Activated CD4-positive, alpha-beta T cell treated with anti-CD3 and anti-CD28 coated beads for 48 hours (primary cell): ENCODE measurements at places on chromosomes 5 and 9.

DNA sequence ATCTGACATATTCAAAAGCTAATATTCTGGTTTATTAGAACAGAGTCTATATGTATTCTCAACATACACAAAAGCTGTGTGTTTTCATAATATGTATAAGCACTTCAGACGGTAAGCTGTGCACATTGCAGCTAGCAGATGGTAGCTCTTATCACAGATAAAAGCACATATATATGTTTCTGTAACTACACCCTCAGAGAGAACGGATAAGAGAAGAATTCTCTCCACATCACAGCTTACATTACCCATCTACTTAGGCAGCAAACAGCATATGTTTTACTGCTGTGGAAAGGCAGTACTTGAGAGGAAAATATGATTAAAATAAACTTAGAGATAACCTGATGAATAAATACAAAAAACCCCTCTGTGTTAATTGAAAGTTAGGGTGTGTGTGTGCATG, 450.9 kb upstream of the ZNF608 start:
- DNase-seq: no peak

GRCh38 chr9:100294341-100294740, 58.4 kb downstream of the TEX10 start:
- no peak for DNase-seq

- no peak for DNase-seq
Observed at GRCh38 chr5:31534527-31535046, 2.5 kb downstream of the C5orf22 start.

DNA sequence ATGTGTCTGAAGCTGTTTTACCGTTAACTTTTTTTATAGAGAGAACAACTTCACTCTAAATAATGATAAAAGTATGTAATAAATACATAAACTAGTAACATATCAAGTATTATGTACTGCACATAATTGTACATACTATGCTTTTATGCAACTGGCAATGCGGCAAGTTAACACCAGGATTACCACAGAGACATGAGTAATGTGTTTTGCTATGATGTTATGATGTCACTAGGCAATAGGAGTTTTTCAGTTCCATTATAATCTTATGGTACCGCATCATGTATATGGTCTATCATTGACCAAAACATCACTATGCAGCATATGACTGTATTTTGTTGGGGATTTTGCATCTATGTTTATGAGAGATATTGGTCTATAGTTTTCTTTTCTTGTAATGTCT, 326.4 kb upstream of the TARS1 start:
- no peak for DNase-seq

- DNase-seq: no peak
Observed at GRCh38 chr5:78597068-78597973, 51.3 kb downstream of the LHFPL2 start.

DNA sequence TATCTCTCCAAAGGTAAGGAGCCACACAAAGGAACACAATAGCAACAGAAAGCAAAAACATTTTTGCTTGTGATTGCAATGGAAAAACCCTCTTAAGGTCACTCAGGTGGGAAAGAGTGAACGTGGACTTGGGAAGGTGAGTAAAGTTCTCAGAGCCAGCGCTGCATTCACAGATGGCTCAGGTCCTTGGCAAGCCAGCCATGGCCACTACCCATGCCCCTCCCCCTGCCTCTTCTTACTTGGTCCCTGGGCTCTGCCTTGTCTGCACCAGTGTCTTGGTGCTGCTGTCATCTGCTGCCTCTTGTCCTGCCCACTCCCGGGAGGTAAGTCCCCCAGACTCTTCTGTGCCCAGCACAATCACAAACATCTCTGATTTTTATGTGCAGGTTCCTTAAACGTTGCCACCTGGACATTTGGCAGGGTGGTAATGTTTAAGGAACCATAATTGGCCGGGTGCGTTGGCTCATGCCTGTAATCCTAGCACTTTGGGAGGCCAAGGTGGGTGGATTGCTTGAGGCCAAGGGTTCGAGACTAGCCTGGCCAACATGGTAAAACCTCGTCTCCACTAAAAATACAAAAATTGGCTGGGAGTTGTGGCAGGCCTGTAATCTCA, 74.6 kb downstream of the FEM1C start:
- no peak for DNase-seq

DNA sequence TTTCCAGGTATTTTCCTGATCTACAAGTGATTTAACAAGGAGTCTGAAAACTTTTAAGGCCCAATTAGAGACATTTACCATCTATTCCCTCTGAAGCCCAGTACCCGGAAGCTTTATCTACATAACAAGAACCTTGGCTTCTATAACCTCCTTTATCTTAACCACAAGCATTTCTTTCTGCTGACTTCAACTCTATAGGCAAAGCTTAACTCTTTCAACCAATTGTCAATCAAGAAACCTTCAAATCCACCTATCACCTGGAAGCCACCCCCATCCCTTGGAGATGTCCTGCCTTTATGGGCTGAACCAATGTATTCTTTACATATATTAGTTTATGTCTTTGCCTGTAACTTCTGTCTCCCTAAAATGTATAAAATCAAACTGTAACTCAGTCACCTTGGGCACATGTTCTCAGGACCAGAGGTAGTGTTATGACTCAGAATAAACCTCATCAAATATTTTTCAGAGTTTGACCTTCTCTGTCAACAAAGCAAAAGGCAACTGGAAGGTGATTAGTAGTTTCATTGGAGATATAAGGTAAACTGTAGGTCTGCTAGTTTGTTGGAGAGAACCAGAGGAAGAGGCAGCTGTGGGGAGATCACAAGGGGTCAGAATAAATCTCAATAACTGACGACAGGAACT, 13.0 kb upstream of the RIMOC1 start:
- no peak for DNase-seq

DNA sequence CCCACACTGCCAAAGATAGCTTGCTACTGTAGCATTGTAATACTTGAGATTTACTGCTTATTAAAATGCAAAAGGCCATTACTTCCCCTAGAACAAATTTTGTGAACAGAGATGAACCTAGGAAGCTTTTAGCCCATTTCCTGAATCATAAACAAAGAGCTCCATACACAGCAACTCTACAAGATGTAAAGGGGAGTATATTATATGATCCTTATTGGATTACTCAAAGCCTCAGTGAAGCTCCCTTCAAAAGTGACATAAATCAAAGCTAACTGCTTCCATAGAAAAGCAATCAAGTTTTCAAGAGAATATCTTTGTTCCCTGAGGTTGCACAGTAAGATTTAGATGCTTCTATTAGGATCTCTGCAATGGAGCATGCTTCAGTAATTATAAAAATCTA, 629.8 kb downstream of the EFNA5 start:
- no peak for DNase-seq

- DNase-seq: no peak
Observed at GRCh38 chr9:83491995-83492394, 46.2 kb downstream of the FRMD3 start.

- no peak for DNase-seq
Observed at GRCh38 chr5:168269937-168270330, 21.5 kb upstream of the WWC1 start.

GRCh38 chr9:34742710-34743109, 32.8 kb upstream of the CCL21 start:
- DNase-seq: no peak

DNA sequence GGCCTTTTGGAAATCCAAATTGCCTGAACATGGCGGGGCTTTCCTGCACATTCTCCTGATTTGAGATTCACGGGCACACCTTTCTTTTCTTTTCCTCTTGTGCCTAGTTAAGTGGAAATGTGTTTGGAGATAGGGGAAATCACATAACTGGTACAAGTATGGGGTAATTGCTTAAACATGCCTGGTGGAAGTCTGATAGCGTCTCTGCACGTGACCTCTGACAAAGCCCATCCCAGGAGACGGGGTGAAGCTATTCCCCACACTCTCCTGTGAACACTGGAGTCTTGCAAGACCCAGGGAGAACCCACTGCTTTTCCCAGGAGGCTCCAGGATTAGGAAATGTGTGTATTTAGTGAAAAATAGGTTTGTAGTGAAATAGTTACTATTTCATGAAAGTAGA, 2.9 kb upstream of the REEP2 start:
- no peak for DNase-seq

- DNase-seq: no peak
Observed at GRCh38 chr5:31738199-31738598, 99.3 kb downstream of the PDZD2 start.

DNA sequence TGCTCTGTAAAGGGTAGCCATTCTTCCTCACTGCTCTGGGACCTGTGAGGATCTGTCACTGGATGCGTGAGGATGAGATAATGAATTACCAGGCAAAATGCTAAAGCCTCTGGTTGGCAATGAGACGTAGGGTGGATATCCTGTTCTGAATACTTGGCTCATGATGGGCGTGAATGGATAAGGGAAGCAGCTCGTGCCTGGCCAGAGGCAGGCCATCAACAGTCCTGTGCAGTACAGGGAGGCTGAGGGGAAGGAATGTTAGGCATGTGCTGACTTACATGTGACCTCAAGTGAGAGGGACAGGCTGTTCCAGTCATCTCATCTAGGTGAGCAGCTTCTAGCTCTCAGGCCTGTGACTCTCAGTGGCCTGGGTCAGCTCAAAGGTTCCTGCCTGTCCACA, 172.8 kb downstream of the CARTPT start:
- DNase-seq: no peak

- DNase-seq: no peak
Observed at GRCh38 chr5:148469501-148469935, 85.8 kb downstream of the FBXO38 start.

DNA sequence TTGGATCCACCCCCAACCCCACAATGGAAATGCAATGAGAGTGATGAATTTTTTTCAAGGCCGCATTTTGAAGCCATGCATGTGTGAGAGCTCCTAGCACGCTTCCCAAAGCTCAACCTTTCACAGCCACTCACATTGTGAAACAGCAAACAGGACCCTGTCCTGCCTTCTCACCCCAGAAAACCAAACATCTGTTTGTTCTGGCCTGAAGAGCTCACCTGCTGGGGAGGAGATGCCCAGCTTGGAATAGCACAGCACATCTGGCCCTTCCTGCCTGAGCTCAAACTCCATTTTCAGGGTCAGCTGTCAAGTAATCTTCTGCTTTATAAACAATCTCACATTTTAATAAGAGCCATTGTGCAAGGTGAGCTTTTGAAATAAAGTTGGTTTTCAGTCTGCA, 54.8 kb downstream of the SAXO1 start:
- DNase-seq: no peak

DNA sequence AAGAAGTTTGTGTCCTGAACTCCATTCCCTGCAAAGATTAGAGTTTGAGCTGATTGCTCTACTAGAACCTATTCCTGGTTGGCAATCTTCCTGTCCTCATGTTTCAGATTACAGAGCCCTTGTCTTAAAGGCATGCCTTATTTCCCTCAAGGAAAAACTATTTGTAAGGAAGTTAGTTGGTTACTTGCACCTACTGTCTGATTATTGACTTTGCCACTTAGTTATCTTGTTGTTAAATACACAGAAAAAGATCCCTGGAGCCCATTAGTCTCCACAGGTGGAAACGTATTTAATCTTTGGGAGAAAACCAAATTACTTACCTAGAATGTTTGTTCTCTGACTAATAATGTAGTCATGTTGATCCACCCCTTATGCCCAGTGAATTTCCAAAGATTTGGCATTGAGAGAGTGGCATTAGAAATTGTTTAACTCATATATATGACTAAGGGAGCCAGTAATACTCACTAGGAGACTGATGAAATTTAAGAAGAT, 132.3 kb upstream of the ELL2 start:
- DNase-seq: no peak

DNA sequence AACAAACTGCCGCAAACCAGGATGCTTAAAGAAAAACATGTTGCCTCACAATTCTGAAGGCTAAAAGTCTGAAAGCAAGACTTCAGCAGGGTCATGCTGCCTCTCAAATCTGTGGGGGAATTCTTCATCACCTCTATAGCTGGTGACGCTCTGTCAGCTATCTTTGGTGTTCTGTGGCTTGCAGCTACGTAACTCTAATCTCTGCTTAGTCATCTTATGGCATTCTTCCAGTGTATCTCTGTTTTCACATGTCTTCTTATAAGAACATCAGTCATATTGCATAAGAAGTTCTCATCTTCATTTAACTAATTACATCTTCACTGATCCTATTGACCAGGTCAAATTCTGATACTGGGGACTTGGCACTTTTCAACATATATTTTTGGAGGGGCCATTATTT, 243.0 kb downstream of the CDH10 start:
- DNase-seq: no peak

DNA sequence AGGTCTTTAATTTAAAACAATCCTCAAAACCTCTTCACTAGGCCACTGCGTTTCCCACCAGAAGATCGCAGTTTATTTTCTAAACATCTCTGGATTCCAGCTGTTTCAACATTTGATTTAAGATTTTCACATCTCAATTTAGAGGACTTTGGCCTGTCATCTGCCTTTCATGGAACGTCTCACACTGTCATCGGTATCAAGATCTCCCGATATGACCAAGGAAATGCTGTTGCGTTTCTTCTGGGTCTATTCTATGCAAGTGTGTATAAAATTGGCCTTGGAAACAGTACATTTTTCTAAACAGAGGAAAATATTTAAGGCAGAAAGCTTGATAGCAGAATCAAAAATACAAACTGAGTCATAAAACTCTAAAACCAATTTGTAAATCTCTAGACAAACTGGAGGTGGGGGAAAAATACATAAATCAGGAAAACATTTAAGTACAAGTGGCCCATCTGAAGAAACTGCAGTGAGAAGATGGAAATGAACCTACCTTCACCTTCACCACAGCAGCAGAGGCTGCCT, 53.6 kb upstream of the SIMC1 start:
- DNase-seq: no peak

DNA sequence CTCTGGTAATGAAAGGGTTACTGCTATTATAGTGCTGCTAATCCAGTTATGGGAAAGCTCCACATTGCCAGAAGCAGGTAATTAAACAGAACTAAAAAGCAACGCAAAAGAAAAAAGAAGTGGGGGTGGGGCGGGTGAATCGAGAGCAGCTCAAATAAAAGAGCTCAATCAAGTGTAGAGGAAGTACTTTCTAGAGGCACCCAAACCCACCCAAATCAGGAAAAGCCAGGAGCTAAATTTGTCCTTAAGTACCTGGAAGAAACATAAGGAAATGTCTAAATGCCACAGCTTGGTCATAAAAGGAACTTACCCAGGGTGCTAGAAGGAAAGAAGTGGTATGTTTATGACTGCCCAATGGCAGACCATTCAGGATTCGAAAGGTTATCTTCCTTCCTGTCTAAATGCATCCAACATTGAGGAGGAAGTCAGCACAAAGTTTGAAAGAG, 2.4 kb upstream of the RNF145 start:
- no peak for DNase-seq

- DNase-seq: no peak
Observed at GRCh38 chr5:78760366-78760765, 111.8 kb upstream of the LHFPL2 start.

GRCh38 chr5:132868754-132869153, 2.3 kb downstream of the UQCRQ start:
- DNase-seq: no peak

DNA sequence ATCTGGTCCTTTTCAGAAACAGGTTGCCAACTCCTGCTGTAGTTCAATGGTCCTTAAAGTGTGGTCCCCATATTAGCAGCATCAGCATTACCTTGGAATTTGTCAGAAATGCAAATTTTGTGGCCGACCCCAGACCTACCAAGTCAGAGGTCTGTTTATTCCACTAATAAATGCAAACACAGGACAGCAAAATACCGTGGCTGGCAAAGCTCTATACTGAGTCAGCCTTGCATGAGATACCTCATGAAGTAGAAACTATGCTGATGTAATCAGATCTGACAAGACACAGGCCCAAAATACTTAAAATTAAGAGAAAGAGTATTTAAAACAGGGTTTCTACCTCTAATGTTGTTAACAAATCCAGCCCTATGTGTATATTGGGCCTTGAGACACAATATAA, 3.0 kb downstream of the GOLM1 start:
- no peak for DNase-seq
